ENCODE measurements at places on chromosomes 11 and 22.

- no peaks in the 10 kb centered on the region for H3K36me3 ChIP-seq
- DNase-seq: no peak
- no peak overlapping the region for H3K4me3 ChIP-seq
- no peaks in the 10 kb centered on the region for H3K27me3 ChIP-seq
- H3K27ac ChIP-seq: no peak overlapping the region
Measured at GRCh38 chr11:27084518-27084917, 43.9 kb downstream of the BBOX1 start.

GRCh38 chr22:27705408-27706080 is 96.0 kb downstream of the MN1 start:
- no peak overlapping the region for H3K4me3 ChIP-seq
- no peaks in the 10 kb centered on the region for H3K4me1 ChIP-seq
- H3K36me3 ChIP-seq: no peaks in the 10 kb centered on the region
- H3K27me3 ChIP-seq: peaks cover 7% of the 10 kb centered on the region
- H3K27ac ChIP-seq: no peak overlapping the region

DNA sequence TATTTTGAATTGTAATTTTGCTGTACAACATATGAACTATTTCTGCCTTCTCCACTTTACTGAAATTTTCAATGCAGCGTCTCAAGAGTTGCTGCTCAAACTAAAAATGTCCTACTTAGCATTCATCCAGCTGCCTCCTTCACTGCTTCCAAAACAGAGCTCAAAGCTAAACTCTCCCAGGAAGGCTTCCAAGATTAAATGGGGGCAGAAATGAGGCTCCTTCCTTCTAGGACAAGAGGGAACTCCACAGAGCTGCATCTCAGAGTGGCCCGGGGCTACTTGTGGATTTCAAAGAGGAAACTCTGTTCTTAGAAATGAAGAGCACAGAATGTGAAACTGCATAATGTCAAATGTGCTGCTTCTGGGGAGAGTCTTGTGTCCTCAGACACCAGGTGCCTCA is 295.9 kb upstream of the NCAM1 start:
- no peaks in the 10 kb centered on the region for H3K27me3 ChIP-seq
- H3K4me1 ChIP-seq: no peaks in the 10 kb centered on the region
- no peak overlapping the region for H3K4me3 ChIP-seq
- no peak overlapping the region for H3K27ac ChIP-seq
- H3K36me3 ChIP-seq: no peaks in the 10 kb centered on the region

GRCh38 chr11:134124660-134125451 is 56.0 kb downstream of the JAM3 start:
- H3K4me3 ChIP-seq: peak overlapping the region; percentile 30
- H3K36me3 ChIP-seq: no peaks in the 10 kb centered on the region
- no peak overlapping the region for H3K27ac ChIP-seq
- H3K27me3 ChIP-seq: peaks cover 16% of the 10 kb centered on the region
- H3K4me1 ChIP-seq: no peaks in the 10 kb centered on the region

DNA sequence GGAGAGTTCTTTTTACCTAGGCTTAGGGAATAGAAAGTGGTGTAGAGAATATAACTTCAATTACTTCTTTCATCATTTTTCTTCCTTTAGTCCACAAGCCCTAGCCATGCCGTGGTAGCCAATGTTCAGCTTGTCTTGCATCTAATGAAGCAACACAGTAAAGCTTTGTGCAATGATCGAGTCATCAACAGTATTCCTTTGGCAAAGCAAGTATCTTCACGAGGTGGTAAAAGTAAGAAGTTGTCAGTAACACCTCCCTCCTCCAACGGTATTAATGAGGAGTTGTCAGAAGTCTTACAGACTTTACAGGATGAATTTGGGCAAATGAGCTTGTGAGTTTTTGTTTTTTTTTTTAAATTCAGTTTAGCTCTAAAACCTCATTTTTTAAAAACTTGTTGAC is 37.4 kb downstream of the CEP57 start:
- H3K27ac ChIP-seq: no peak overlapping the region
- no peak for DNase-seq
- H3K4me3 ChIP-seq: no peak overlapping the region
- H3K27me3 ChIP-seq: no peaks in the 10 kb centered on the region

DNA sequence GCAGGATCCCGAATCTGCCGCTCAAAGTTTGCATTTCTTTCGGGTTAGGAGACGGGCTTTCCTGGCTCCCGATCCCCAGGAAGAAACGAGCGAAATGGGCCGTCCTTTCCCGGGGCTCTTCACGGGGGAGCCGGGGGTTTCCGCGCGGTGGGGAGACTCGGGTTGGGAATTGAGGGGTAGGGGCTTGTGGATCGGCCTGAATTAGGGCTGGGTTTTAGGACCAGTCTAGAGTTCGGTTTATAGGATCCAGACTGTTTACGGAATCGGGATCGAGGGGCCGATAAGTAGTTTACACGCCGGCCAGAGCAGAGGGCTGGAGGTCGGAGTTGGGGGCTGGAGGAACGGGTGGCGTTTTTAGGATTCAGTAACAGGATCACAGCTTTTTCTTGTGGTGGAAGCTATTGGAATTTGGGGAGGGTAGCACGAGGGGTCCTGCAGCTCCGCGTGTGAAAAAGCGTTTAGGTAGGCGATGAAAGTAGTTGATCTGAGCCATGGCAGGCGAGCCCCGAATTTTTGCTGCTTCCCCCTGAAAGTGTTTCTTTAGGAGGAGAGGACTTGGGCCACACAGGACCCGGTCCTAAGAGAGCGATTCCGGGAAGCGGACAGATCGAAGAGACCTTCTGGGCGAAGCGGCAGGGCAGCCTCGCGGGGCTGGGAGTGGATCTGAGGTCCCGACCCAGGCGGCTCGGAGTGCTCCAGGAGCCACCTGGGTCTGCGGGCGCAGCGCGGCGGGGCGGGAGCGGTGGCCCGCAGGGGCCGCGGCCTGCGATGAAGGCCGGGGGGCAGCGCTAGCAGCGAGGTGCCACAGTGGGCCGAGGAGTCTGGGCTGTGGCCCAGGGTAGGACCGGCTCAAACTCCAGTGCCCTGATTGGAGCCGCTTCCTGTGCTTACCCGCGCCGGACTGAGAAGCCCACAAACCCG is 1.6 kb downstream of the PKNOX2 start:
- H3K4me3 ChIP-seq: peak overlapping the region; percentile 40
- H3K27me3 ChIP-seq: peaks cover 23% of the 10 kb centered on the region
- no peaks in the 10 kb centered on the region for H3K36me3 ChIP-seq
- H3K27ac ChIP-seq: no peak overlapping the region
- peaks cover 27% of the 10 kb centered on the region for H3K4me1 ChIP-seq

DNA sequence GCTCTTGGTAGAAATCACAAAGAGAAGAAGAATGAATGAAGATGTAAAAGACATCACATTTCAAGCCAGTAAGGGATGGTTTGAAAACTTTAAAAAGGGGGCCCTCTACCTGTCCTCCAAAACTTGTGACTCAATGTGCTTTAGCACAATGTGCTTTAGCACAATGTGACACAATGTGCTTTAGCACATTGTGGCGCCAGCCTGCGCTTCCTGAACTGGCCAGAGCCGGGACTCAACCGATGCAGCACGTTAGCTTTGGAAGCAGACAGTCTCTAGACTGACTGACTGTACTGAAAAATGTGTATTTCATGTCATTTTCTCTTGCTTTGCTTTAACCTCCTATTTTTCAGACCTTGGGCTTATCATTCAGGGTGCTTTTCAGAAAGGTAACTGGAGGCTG is 63.5 kb downstream of the FAM83F start:
- H3K4me1 ChIP-seq: peaks cover 35% of the 10 kb centered on the region
- DNase-seq: no peak
- no peaks in the 10 kb centered on the region for H3K36me3 ChIP-seq

DNA sequence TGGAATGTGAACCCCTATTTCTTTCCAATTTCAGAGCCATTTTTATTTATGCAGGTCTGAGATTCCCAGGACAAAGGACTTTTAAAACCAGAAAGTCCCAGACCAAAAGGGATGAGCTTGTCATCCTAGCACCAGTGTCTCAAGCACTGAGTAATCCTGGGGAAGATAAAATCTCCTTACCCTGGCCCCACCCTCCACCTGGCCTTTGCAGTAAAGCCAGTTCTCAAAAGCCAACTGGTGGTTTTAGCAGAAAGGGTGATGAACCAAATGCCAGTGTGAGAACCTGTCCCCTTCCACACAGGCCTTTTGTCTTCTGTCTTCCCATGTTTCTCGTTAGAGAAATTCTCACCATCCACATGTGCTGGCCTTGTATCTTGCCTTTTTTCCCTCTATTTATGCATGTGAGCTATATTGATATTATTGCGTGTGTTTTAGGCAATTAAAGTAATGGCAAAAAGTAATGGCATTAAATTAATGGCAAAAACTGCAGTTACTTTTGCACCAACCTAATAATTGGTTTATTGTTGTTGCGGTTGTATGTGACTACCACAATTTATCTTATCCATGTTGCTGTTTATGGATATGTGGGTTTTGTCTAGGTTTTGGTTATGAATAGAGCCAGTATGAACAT is 191.3 kb downstream of the MYO18B start:
- no peaks in the 10 kb centered on the region for H3K36me3 ChIP-seq
- no peak overlapping the region for H3K27ac ChIP-seq
- no peak overlapping the region for H3K4me3 ChIP-seq
- H3K27me3 ChIP-seq: peaks cover 7% of the 10 kb centered on the region
- no peak for DNase-seq

GRCh38 chr22:36590441-36591056 is 61.6 kb upstream of the EIF3D start:
- H3K27me3 ChIP-seq: peaks cover 8% of the 10 kb centered on the region
- H3K4me1 ChIP-seq: no peaks in the 10 kb centered on the region
- no peak for DNase-seq
- no peak overlapping the region for H3K27ac ChIP-seq
- H3K4me3 ChIP-seq: no peak overlapping the region
- no peaks in the 10 kb centered on the region for H3K36me3 ChIP-seq

- no peaks in the 10 kb centered on the region for H3K27me3 ChIP-seq
- no peak for DNase-seq
Measured at GRCh38 chr11:107505647-107506225, 48.1 kb upstream of the CWF19L2 start.

DNA sequence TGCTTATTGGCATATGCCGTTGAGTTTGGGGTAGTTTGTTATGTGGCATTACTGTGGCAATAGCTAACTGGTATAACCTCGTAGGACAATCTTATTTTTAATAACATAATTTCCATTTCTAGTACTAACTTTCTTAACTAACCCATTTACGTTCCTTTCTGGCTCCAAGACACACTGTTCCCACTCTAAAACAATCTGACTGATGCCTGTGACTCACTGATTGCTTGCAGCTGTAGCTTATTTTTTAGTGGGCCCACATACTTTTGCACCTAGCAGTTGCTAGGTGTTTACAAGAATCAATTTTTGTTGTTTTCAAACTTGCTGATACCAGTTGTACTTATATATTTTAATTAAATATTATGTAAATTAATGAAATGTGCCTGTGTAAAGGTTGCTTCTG is 52.2 kb downstream of the FAT3 start:
- no peak for DNase-seq
- no peaks in the 10 kb centered on the region for H3K27me3 ChIP-seq
- no peaks in the 10 kb centered on the region for H3K36me3 ChIP-seq
- H3K4me3 ChIP-seq: no peak overlapping the region
- H3K27ac ChIP-seq: no peak overlapping the region
- H3K4me1 ChIP-seq: no peaks in the 10 kb centered on the region

GRCh38 chr11:98940913-98941312 is 79.8 kb upstream of the CNTN5 start:
- no peaks in the 10 kb centered on the region for H3K36me3 ChIP-seq
- no peak for DNase-seq
- no peak overlapping the region for H3K27ac ChIP-seq
- no peak overlapping the region for H3K4me3 ChIP-seq
- H3K4me1 ChIP-seq: no peaks in the 10 kb centered on the region

DNA sequence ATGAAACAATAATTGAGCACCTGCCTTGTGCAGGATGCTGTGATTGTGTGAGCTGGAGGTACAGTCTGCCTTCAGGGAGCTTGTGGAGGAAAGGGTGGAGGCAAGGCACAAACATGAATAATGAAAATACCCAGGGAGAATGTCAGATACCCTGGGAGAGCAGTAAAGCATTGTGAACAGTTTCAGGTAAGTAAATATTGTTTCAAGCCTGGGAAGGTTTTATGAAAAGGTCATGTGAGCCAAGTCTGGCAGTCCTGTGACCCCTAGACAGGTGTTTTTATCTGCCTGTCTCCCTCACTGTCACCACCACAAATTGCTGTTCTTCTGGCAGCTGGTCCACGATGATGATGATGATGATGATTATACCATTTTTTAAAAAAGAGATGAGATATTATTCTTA is 32.0 kb downstream of the SPECC1L start:
- no peaks in the 10 kb centered on the region for H3K27me3 ChIP-seq
- no peak overlapping the region for H3K27ac ChIP-seq
- no peak overlapping the region for H3K4me3 ChIP-seq
- H3K4me1 ChIP-seq: peaks cover 14% of the 10 kb centered on the region

GRCh38 chr11:10460611-10461275 is 5.7 kb downstream of the AMPD3 start:
- peaks cover 18% of the 10 kb centered on the region for H3K36me3 ChIP-seq
- no peaks in the 10 kb centered on the region for H3K27me3 ChIP-seq
- no peak for DNase-seq
- no peak overlapping the region for H3K27ac ChIP-seq
- H3K4me3 ChIP-seq: no peak overlapping the region

DNA sequence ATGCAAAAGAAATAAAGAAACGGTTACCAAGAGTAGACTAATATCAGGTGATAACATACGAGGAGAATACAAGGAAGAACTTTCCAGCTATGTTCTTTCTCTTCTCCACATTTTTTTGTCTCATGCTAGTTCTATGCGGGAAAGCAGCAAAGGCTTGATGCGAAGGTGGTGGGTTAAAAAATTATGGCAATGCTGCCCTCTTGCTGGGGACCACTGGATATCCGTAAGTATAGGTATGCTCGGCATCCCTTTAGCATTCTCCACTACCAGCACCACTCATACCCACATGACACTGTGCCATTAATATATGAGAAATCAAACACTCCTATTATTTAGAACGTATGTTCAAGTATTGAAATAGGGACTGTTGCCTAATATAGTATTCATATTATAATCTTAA is 776.4 kb downstream of the LRRC4C start:
- H3K27ac ChIP-seq: no peak overlapping the region
- no peaks in the 10 kb centered on the region for H3K27me3 ChIP-seq
- H3K4me3 ChIP-seq: no peak overlapping the region
- H3K4me1 ChIP-seq: no peaks in the 10 kb centered on the region

GRCh38 chr11:2913776-2914175 is 15.4 kb downstream of the PHLDA2 start:
- no peak for DNase-seq
- peaks cover 3% of the 10 kb centered on the region for H3K36me3 ChIP-seq
- no peak overlapping the region for H3K27ac ChIP-seq

- H3K4me1 ChIP-seq: peaks cover 38% of the 10 kb centered on the region
- DNase-seq: no peak
- H3K4me3 ChIP-seq: no peak overlapping the region
- no peaks in the 10 kb centered on the region for H3K27me3 ChIP-seq
Measured at GRCh38 chr11:118010738-118011461, 24.7 kb downstream of the IL10RA start.

GRCh38 chr11:88398372-88398771 is 60.8 kb upstream of the CTSC start:
- no peaks in the 10 kb centered on the region for H3K27me3 ChIP-seq
- H3K4me3 ChIP-seq: no peak overlapping the region
- no peaks in the 10 kb centered on the region for H3K36me3 ChIP-seq
- no peak for DNase-seq

DNA sequence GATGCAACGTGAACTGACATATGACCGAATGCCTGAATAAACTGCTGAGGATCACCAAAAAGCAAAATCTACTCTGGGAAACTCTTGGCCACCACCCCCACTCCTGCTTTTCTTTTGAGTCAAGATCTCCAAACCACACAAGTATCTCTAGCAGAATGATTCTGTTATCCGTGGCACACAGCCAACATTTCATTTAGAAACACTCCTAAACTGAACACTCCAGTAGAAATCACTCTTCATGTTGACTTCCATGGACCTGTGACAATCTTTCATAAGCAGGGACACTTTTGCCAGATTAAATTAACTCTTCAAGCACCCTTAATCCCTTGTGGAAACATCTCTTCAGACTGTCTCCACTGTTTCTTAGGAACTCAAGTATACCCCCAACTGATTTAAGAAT is 44.4 kb downstream of the VSIG10L2 start:
- H3K27me3 ChIP-seq: peaks cover 3% of the 10 kb centered on the region
- H3K4me3 ChIP-seq: no peak overlapping the region

All from T-cell (primary cell).